ENCODE measurements at places on chromosomes 2 and 18.

DNA sequence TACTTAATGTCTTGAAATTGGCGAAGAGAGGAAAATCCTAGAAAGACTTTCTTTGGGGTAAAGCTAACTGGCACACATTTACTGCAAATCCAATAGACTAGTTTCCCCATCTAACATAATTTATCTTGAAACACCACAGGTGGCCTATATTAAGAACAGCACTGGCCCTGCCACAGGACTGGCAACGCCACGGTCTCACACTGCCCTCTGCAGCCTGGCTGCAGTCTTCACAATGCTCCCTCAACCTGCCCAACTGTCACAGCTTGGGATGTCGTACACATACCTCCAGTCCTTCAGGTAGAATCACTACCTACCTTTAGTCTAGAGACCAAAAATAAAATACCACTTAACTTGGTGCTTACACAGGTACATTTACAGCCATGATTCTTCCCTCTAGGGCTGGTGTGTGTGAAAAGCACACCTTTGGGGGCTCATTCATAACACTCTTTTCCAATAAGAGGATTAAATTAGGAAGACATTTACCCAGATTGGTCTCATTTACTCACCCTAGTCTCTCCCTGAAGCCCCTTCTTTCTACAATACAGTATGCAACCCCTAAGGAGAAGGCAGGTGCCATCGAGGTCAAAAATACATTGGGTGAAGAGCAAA lies 222.2 kb downstream of the C1D start:
- DNase-seq = no peak

DNA sequence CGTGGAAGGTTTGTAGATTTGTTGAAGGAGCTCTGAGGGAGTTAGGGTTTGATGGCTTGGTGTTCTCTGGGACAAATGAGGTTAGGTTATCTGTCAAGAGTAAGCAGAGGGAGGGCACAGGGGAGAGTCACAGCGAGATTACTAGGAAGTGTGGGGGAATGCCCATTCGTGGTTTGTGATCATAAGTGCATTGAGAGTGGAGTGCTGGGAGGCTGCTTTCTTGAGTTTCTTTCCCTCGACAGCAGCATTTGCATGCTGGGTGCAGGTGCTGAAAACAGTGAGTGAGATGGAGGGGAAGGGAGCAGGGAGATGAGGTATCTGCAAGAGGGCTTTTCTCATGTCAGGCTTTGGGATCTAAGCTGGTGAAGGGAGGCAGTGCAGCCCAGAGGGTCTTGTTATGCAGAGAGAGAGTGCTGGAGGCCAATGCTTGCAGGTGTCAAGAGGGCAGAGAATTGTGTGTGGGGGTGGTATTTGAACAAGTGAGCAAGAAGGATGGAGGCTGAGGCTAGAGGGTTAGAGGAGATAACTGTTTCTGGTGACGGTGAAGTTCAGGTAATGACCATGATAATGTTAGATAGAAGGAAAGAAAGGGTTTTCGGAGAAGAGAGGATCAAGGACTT lies 8.8 kb downstream of the RALB start:
- DNase-seq = no peak

DNA sequence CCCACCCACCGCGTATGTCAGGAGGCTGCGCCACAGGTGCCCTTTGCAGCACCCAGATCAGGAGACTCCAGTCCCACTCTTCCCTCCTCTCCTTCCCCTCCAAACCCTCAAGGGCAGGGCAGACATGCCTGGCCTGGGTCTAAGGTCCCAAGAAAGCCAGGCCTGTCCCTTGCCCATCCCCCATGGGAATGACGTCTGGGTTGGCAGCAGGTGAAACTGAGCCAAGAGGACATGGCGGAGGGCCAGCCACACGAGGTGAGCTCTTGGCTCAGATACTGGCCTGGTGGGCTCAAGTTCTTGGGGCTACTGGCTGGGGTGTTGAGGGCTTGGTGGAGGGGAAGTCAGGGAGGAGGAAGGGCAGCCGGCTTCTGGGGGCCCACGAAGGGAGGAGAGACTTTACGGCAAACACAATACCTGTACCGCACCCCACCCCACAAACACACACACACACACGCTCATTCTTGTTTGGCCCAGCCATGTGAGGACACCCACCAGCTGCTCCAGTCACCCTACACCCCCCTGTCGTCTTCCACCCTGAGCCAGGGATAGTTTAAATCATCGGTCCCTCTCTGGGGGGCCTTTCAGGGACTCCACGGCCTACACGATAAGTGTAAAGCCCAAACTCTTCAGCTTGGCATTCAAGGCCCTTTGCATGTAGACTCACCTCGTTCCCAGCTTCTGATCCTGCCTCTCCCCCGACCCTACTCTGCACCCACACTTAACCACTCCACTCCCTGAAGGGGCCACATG lies 24.1 kb upstream of the TNS1 start:
- no peak for DNase-seq

- DNase-seq = peak; percentile 53
These were observed 22.5 kb downstream of the MOB4 start for GRCh38 chr2:197538412-197538811.

DNA sequence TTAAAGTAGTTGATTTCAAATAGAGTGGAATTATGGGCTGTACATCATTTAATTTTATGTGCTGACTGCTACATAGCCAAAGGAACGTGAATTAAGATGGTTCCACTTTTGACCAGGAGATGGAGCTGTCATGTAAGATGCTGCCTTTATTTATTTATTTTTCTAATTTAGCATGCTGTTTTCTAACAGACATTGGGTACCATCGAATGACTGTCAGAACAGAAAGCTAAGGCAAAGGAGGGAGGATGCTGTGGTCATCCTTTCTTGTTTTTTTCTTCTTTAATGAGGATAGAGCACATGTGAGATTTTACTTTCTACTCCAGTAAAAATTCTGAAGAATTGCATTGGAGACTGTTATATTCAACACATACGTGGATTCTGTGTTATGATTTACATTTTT lies at the start of gene SCN2A:
TSS of gene SCN2A (plus strand) at position 185 of the 400 bp plus-strand sequence. CDS start 56,410 bp downstream, outside the sequence.
- DNase-seq = peak; percentile 46

- DNase-seq = no peak
These were observed 47.2 kb downstream of the HDLBP start for GRCh38 chr2:241268306-241268705.

- no peak for DNase-seq
These were observed 143.0 kb upstream of the SLC1A4 start for GRCh38 chr2:64846177-64846576.

DNA sequence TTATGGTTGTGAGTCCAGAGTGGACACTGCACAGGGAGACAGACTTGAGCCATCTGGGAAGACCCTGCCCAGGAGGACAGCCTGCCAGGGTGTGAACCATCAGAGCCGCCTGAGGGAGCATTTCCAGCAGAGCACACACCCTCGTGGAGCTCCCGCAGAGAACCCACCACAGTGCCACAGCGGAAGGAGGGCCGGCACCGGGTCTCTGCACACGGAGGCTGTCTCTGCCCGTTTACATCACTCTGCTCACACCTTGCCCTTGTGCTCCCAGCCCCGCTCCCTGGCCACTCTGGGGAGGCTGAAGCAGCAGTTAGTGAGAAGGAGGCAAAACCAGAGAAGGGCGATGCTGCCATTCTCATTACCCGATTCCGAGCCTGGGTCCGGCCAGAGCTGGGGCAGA lies 161.9 kb downstream of the KLHL29 start:
- no peak for DNase-seq

GRCh38 chr18:9838144-9838877 lies 47.5 kb upstream of the TXNDC2 start:
- no peak for DNase-seq

DNA sequence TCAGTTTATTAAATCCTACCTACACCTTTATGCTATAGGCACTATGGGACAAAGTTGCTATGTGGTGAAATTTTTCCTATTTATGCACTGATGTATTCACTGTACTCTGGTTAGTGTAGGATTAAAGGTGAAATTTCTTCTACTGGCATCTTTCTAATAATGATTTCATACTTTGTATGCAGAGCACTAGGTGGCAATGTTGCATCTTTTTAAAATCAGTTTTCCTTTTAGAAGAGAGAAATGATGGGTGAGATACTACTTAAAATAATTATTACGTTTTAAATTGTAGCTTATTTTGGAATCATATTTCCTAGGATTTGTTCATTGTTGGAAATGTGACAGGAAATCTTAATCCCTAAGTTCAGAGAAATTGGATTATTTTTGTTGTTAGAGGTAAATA lies 150.9 kb downstream of the CD8B2 start:
- DNase-seq = no peak

GRCh38 chr2:132949108-132949507 lies 279.1 kb upstream of the LYPD1 start:
- DNase-seq = no peak

Measured in foreskin melanocyte (primary cell).